Progenitor cell of endocrine pancreas (in vitro differentiated cells): ENCODE measurements at places on chromosomes 11 and 22.

DNA sequence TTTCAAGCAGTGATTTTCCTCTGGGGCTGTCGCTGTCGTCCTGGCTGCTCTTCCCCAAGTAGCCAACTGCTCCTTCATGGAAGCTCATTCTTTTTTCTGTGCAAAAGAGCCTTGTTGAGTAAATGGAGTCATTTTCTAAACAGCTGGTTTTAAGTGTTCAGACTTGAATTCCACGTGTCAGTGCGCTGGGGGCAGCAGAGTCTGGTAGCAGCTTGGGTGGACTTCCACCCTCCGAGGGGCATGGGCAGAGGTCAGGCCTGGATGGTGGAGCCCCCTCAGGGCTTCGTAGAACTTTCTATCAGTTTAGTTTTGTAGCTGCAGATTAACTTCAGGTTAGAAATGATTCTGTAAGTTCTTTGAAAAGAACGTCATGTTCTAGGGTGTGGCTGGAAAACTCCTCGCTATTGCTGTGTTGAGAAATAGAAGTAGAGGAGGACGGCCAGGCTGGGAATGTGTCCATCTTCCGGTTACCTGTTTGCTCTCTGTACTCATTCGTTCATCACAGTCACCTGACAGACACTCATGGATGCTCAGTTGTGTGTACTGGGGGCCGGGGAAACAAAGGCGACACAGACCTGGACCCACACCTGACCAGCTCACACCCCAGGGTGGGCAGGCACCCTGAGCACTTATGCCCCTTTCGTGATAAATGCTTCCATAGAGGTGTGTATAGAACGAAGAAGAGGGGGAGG is 270.7 kb downstream of the TBC1D22A start:
- DNase-seq = no peak

- DNase-seq = no peak
Measured at GRCh38 chr11:74011360-74012073, 2.6 kb upstream of the UCP3 start.

GRCh38 chr22:35357883-35358621 is 22.8 kb upstream of the HMOX1 start:
- DNase-seq = no peak

- no peak for DNase-seq
Measured at GRCh38 chr22:17077255-17077654, 7.5 kb upstream of the IL17RA start.

DNA sequence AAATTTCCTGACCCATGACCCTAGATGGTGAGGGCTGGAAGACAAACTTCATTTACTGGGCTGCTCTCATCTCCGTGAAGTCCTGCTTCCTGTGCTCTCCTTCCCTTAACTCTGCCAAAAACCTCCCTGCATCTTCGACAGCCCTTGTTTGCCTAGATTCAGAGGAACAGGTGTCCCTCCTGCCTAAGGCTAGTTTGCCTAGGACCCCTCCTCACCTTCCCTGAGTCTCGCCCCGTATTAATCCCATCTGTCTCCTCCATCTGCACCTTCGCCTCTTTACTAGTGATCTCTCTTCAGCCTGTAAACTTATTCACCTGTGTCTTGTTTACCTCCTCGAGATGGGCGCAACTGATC is 33.1 kb downstream of the EIF3F start:
- DNase-seq = no peak

DNA sequence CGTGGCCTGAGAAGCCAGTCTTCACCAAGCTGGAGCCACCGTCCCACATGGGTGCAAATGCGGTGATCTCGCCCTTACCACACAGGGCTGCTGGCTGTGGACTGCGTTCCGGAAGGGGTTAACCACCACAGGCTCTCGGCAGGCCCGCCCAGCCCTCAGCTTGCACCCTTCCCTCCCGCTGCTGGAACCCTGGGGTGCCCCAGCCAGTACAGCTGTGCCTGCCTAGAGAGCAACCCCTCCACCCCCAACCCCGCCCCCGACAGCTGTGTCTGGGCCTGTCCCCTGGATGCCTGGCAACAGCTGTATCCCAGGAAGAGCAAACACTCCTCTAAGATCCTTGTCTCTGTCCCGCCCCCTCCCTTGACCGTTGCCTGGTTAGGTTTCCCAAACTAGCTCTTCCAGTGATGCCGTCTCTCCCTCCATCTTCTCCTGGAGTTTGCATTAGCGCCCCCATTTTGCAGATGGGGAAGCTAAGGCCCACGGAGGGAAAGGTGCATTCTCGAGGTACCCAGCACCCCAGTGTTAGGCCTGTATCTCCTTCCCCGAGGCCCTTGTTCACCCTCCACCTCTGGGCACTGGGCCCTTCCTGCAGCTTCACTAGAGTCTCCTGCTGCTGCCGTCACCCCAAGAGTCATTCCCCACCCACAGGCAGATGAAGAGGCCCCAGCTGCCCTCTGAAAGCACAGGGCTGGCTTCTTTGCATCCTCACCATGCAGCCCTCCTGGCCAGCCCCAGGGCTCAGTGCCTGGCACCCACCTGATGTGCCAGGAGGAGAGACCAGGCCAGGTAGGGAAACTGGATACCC is 12.6 kb upstream of the COX8A start:
- DNase-seq = no peak

DNA sequence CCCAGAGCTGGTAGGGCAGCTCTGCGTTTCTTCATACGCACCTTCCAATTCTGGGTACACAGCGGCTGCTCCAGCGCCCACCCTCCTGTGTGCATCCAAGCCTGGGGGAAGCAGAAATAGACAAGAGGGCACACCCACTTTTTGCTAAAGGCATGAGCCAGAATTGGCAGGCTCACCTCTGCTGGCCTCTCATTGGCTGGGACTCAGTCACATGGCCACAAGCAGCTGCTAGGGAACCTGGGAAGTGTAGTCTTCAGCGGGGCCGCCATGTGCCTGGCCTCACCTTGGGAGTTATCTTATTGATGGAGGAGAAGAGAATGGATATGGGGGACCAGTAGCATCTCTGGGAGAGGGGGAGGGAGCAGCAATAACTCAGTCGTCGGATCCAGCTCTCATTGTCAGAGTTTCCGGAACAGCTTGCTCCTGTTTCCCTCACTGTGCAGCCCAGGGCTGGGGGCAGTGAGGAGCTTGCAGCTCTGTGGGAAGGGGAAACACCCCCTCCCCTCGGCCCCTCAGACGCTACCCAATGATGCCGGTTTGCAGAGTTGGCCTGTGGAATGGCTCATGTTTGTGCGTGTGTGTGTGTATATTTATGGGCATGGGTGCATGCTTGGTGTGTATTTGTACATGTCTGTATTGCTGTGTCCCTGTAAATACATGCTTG is 11.8 kb upstream of the MIEF1 start:
- DNase-seq = no peak

GRCh38 chr11:128882451-128882850 is 8.7 kb upstream of the KCNJ5 start:
- no peak for DNase-seq
